ENCODE measurements at places on chromosomes 6 and 20. TPM values are rescaled to one million over a fixed set of nuclear protein-coding genes. Genes with fewer than 3 reads are reported as not detected.

SLC35F1 gene
- 16.3 TPM for polyA plus RNA-seq

FILIP1 gene
- 0.31 TPM for polyA plus RNA-seq

VGLL2 gene
- polyA plus RNA-seq: not detected

MTFR2 gene
- 5.8 TPM for polyA plus RNA-seq

TRIM10 gene
- polyA plus RNA-seq: not detected

PSMB8 gene
- 39.4 TPM for polyA plus RNA-seq

SUMO4 gene
- polyA plus RNA-seq: not detected

ARMC12 gene
- polyA plus RNA-seq: 0.68 TPM
